ENCODE measurements at places on chromosomes 6 and 20. TPM values are rescaled to one million over a fixed set of nuclear protein-coding genes. Genes with fewer than 3 reads are reported as not detected.

The FBXO30 gene
- 6.3 TPM for total RNA-seq

The RAD21L1 gene
- not detected for total RNA-seq

The NAA20 gene
- total RNA-seq = 151 TPM

The CYP39A1 gene
- 0.09 TPM for total RNA-seq

The PRICKLE4 gene
- total RNA-seq = 0.85 TPM

The OR12D2 gene
- not detected for total RNA-seq

The ENPP4 gene
- total RNA-seq = 0.32 TPM

The CST5 gene
- total RNA-seq = not detected

The GGTLC1 gene
- not detected for total RNA-seq

The C6orf163 gene
- 0.19 TPM for total RNA-seq

The CLPSL1 gene
- not detected for total RNA-seq

The THEMIS gene
- total RNA-seq = not detected

The TCP11 gene
- total RNA-seq = not detected

The LY6G6F gene
- total RNA-seq = not detected

The NKAPL gene
- not detected for total RNA-seq

The SPEF1 gene
- total RNA-seq = 2.3 TPM

The SNAP25 gene
- total RNA-seq = 22.0 TPM

The GNRH2 gene
- total RNA-seq = not detected

The C6orf132 gene
- total RNA-seq = 1.1 TPM

The RBBP8NL gene
- total RNA-seq = not detected

The SMLR1 gene
- not detected for total RNA-seq

The C20orf202 gene
- total RNA-seq = not detected

The NCOA5 gene
- total RNA-seq = 28.0 TPM

The ARHGAP40 gene
- not detected for total RNA-seq

The ANKRD66 gene
- total RNA-seq = not detected

The OSER1 gene
- total RNA-seq = 58.2 TPM

The FAM209B gene
- 0.42 TPM for total RNA-seq

The GPR6 gene
- total RNA-seq = not detected

The KHDC1 gene
- total RNA-seq = 4.0 TPM

The COL9A3 gene
- total RNA-seq = 0.36 TPM

The SRPK1 gene
- total RNA-seq = 31.0 TPM

The B4GALT5 gene
- total RNA-seq = 61.3 TPM

The GID8 gene
- 23.7 TPM for total RNA-seq

The THBD gene
- total RNA-seq = 25.5 TPM

The ZNF311 gene
- 0.30 TPM for total RNA-seq

The SUMO4 gene
- total RNA-seq = not detected

The AVP gene
- total RNA-seq = not detected

The TMEM14B gene
- 167 TPM for total RNA-seq

The BPIFA3 gene
- total RNA-seq = not detected

The CCN6 gene
- total RNA-seq = not detected

The ADGRB3 gene
- not detected for total RNA-seq

The SCUBE3 gene
- 0.05 TPM for total RNA-seq

The LTB gene
- total RNA-seq = 0.50 TPM

The FGD2 gene
- not detected for total RNA-seq

Measured in A549 treated with DMSO at 1 μM for 4 hours (cell line).